HepG2 (cell line): ENCODE measurements at places on chromosomes 12 and 14.

DNA sequence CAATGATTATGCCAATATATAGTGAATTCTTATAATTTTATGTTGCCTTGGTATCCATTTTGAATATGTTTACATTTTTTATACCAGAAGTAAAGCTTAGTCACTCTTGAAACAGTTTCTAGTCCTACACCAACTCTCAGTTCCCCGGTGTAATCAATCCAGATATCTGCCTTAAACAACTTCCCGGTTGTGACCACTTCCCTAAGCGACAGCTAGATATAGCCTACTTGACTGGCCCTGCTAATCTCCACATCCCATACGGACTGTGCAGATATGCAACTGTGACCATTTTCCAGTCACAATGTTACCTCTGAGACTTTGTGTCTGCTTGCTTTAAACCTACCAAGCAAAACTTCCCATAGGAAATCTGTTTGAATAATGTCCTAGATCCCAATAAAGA lies 1551.5 kb upstream of the SEL1L start:
- no peak for DNase-seq

DNA sequence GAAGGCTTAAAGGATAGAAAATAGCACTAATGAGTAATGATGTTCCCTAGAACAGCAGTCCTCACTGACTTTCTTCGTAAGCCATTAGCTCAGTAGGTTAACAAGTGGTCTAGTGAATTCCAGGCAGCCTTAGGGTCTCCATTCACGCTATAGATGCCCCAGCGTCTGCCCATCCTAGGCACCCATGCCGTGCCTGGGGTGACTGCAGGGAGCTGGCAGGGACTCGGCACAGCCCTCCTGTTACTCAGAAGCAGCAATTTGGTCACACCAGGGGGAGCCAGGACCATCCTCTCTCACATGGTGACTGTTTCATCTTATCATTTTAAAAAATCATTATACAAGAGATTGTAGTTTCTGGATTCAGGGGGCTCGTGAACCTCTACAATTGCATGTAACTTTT lies 66.0 kb upstream of the TRAF3 start:
- DNase-seq, result no peak

DNA sequence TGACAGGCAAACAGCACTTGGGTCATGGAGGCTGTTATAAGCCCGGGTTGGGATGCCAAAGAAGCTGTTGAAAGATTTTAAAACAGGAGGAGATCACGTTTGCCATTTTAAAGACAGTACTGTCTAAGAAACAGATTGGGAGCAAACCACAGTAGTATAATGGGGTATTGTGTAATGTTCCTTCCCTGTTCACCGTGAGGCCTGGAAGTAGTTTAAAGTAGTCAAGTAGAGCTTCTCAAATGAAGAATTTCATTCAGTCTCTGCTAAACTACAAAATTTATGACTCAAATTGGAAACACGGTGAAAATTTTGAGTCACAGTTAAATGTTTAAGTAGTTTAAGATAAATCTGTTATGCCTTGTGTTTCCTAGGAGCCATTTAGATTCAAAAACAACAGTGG lies 35.8 kb downstream of the ATP2A2 start:
- no peak for DNase-seq

DNA sequence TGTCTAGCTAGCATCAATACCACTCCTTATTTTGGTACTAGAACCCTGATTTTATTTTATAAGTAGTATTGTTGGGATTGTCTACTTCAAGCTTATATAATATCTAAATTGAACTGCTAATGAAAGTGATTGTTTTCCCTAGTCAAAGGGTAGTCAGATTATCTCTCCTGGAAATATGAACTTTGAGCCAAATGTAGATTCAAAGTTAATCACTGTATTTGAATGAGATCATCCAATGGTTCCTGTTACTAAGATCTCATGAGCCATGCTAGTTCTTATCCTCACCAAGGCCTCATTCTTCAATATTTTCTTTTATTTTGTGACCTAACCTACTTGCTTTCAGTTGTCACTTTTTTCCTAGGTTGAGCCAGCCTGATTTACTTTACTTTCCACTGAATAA lies 276.7 kb downstream of the RASSF9 start:
- no peak for DNase-seq

GRCh38 chr14:65461730-65462129 lies 49.2 kb downstream of the FUT8 start:
- DNase-seq, result no peak

GRCh38 chr12:57617942-57618341 lies 6.7 kb downstream of the ARHGEF25 start:
- no peak for DNase-seq

DNA sequence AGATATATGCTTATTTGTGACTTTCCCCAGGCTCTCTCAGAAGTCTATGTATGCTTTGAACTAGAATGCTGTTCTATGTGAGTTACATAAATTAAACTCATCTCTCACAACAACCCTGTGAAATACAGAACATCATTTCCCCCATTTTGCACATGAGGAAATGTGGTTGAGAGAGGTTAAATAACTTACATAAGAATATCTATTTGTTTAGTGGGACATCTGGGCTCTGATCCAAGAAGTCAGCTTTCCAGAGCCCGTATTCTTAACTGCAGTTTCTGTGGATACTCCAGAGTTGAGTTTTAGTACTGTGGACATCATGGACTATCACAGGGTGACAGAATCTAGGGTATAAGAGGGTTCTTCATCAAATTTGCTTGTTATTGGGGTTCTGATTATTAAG lies 242.5 kb upstream of the ARHGAP5 start:
- DNase-seq, result peak; percentile 41

- no peak for DNase-seq
These were observed 157.0 kb upstream of the PRMT8 start for GRCh38 chr12:3333991-3334391.

DNA sequence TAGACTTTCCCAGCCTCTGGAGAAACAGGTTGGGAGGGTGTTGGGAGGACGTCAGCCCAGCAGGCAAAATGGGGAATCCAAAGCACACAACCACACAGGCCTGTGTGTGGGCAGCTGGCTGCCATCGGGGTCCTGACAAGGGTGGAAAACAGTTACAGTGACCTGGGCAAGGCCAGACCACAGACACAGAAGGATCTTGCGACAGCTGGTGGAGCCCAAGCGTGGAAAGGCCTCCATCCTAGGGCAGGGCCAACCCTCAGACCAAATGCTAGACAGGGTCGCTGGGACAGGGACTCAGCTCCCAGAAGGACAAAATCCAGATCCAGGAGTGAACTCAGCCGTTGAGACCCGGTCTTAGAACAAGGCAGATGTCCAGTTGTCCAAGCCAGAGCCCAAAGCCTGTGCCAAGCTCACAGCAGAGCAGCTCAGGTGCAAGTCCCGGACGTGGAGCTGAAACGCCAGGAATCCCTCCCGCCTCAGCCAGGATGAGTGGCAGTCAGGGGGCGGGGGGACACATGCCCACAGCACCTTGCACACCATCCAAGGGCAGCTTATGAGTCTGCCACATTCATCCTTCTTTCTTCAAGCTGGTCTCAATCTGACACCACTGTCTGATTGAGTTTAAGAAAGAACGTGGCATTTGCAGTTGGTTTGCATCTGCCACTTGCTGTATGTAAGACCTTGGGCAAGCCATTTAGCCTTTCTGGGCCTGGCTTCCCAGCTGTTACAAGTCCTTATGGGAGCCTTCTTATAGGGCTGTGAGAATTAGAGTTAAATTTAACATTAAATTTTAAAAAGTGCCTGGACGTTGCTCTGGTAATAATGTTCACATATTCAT lies 37.6 kb downstream of the DEGS2 start:
- DNase-seq, result no peak

GRCh38 chr14:63468294-63468693 lies 74.9 kb downstream of the PPP2R5E start:
- DNase-seq, result no peak

DNA sequence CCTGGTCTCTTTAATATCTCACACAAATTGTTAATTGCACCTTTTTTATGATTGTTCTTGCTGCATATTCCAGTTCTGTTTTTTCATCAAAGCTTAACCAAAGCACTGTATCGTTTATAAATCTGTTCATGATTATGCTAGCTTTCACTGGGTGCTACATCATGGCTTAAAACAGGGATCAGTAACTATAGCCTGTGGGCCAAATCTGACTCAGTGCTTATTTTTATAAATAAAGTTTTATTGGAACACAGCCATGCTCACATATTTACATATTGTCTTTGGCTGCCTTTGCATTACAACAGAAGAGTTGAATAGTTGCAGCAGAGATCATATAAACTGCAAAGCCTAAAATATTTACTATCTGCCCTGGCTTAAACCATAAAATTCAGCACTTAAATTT lies 183.4 kb upstream of the NRXN3 start:
- no peak for DNase-seq

DNA sequence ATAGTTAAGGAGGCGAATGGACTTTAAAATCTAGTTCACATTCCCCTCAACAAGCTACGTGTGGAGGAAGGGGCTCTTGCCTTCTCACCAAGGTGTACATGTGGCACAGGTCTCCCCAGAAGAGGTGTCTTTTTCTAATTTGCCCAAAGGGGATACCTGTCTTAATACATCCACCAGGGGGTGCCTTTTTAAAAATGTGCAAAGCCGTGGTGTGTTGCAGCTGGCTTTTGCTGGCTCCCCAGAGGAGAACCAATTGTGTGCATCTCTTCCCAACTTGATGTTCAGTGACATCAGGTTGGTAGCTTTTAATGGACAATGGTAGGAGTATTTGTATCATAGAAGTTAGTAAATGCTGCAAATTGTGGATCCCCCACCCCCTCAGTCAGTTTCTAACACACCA lies 33.8 kb downstream of the CREBL2 start:
- peak; percentile 64 for DNase-seq

GRCh38 chr12:113456761-113457160 lies 14.9 kb downstream of the LHX5 start:
- DNase-seq, result no peak

DNA sequence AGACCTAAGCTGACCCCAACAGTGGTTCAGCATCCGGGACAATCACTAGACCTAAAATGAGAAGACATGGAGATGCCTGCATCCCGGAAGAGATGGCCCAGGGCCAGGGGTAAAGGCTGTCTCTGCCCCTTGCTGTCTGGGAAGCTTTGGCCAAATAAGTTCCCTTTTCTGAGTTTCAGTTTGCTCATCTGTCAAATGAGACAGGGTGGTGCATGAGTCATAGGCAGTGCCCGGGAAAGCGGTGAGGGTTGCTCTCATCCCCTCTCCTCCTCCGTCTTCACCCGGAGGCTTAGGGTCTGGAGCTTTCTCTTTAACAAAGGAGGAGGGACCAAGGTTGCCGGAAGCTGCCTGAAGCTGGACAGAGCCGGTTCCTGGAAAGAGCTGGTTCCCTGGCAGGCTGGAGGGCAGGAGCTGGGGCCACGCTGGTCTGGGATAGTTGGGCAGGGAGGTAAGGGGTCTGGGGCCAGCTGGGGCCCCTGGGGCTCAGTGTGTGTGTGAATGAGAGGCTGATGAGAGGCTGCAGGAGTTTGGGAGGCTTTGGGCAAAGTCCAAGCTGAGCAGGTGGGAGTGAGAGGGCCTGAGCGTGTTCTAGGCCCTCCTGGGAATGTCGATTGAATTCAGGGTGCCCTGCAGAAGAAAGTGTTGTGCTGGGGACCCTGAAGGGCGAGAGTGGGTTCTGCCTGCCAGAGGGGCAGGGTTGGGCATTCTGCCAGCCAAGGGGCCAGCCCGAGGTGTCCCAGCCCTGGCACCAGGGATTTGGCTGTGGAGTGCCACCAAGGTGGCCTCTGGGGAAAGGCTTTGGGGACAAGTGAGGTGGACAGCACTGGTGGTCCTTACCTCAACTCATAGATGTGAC lies at the start of gene SDSL:
SDSL (plus strand) TSS at position 351 of the 856 bp plus-strand sequence. CDS start 5,603 bp downstream, outside the sequence.
- peak; percentile 48 for DNase-seq

DNA sequence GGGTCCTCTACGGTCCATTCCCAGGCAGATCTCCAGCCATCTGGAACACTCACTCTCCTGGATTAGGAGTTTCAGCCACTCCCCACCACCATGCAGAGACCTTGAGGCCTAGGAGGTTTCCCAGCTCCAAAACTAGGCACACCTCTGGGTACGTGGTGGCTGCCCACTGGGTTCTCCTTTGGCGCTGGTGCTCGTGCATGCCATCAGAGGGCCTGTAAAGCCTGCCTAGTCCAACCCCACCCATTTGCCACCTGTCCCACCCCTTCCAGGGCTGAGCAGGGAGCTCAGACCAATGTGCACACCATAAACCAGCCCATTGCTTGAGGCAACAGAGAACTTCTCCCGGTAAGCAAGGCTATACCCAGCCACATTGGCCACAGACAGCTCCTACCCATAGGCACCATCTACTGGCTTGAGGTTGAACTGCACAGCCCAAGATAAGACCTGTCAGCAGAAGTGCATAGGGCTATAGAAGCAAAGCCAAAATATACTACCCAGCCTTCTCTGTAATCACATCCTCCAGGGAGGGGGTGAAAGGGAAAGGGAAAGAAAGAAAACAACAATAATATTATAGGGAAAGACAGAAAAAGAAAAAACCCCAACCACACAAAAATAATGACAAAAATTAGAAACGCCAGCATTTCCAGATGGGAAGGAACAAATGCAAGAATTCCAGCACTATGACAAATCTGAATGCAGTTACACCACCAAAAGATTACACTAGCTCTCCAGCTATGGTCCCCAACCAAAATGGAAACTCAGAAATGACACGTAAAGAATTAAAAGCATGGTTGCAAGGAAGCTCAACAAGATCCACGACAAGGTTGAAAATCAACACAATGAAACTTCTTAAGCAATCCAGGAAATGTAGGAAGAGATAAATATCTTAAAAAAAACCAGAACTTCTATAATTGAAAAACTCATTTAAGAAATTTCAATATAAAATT lies 111.9 kb upstream of the CCDC175 start:
- peak; percentile 20 for DNase-seq

GRCh38 chr12:128305336-128305892 lies 38.4 kb downstream of the TMEM132C start:
- no peak for DNase-seq

DNA sequence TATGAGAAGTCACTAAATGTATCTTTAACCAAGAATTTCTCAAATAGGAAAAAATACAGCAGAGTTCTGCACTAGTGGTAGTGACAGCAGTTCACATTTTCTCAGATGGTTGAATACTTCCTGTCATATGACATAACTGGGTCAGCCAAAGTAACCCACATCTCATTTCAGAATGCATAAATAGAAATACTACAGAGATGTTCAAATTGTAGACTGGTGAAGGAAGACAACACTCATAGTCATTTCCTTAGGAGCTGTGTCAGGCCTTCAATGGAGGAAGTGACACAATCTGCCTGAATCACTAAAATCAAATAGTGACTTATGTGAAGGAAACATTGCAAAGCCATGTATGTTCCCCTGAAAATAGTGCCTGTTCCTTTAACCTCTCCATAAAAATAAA lies 32.4 kb downstream of the FERMT2 start:
- DNase-seq, result no peak

DNA sequence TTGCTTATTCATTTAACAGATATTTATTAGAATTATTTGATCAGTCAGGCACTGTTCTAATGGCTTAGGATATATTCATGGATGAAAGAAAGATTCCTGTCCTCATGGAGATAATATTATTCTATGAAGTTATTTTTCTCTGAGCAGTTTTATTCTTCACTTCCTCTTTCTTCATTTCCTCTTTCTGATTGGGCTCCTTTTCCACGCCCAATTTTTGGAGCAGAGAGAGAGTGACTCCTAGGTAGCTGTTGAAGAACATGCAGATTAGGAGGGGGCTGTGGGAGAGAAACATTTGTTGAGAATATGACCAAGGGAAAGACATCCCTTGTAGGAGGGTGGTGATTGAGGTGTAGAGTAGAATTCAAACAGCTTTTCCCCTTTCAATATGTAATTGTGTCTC lies 6.0 kb upstream of the YARS2 start:
- DNase-seq, result no peak
